ENCODE measurements at places on chromosomes 11 and 22.
A peak's percentile ranks its signal among the peaks of the same experiment; 100 is the strongest.

- H3K27ac ChIP-seq = no peak overlapping the region
- no peaks in the 10 kb centered on the region for H3K4me1 ChIP-seq
- no peaks in the 10 kb centered on the region for H3K27me3 ChIP-seq
- no peak for DNase-seq
- no peak overlapping the region for H3K4me3 ChIP-seq
Measured at GRCh38 chr11:127651175-127651887, 650.8 kb upstream of the KIRREL3 start.

DNA sequence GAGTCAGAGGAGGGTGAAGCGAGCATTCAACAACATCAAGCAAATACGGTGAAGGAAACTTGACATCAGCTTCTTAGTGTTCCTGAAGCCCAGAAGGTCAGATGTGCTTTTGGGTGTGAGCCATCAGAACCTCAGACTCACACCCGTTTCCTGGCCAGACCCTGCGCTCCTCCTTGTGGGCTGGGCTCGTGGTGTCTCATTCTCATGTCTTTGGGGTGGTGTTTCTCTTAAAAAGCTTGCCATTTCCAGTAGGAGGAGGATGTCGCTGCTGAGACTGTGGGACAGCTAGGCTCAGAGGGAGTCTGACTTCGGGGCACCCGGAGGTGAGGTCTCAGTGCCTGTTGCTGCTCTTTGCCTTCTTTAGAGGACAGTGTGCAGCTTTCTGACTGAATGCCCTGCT, 24.2 kb downstream of the PPFIBP2 start:
- H3K4me3 ChIP-seq = no peak overlapping the region
- H3K4me1 ChIP-seq = no peaks in the 10 kb centered on the region
- no peak overlapping the region for H3K27ac ChIP-seq
- no peak for DNase-seq

DNA sequence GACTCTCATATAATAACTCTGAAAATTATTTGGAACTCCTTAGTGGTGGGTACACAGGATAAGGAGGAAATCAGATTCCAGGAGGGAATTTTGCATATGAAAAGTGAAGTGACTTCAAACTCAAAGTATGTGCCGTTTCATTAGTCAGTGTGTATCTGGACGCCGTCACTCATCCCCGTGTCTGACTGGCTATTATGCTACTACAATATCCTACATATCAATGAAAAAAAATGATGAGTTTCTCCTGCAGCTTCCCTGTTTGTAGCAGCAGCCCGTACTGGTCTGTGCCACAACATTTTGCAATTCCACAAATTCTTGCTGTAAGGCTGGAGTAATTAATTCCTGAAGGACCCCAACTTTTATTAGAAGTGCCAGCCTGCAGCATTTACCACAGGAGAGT, 16.5 kb downstream of the WT1 start:
- H3K4me3 ChIP-seq = no peak overlapping the region
- H3K36me3 ChIP-seq = no peaks in the 10 kb centered on the region

DNA sequence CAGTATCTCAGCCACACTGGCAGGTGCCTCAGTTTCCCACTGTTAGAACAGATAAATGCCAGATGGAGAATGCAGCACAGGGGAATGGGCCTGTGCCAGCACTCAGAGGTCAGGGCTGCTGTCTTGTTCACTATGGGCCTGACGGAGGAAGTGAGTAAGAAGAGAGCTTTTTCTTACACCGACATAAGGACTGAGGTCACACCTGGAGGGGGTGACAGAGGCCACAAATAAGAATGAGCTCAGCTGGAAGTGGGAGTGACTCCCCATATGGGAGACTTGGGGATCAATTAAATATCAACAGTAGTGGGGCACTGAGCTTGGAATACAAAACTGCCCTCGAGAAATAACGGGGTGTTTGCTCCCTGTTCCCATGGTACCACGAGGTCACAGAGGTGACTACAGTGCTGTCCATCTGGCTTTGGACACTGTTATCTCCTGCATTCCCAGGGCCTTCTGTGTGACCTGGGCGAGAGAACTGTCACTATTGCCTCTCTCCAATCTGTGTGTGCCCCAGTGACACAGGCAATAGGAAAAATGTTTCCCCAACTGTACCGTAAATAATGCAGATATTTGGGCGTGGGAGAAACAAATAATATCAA, 94.1 kb upstream of the NNMT start:
- no peaks in the 10 kb centered on the region for H3K27me3 ChIP-seq
- H3K27ac ChIP-seq = no peak overlapping the region
- H3K4me1 ChIP-seq = peaks cover 29% of the 10 kb centered on the region
- no peak overlapping the region for H3K4me3 ChIP-seq
- no peaks in the 10 kb centered on the region for H3K36me3 ChIP-seq
- DNase-seq = no peak

- no peaks in the 10 kb centered on the region for H3K27me3 ChIP-seq
- H3K4me3 ChIP-seq = no peak overlapping the region
- no peak overlapping the region for H3K27ac ChIP-seq
- no peak for DNase-seq
- peaks cover 3% of the 10 kb centered on the region for H3K4me1 ChIP-seq
- H3K36me3 ChIP-seq = peaks cover 42% of the 10 kb centered on the region
Measured at GRCh38 chr11:8744423-8744822, 61.8 kb downstream of the RPL27A start.

- no peak overlapping the region for H3K27ac ChIP-seq
- no peaks in the 10 kb centered on the region for H3K4me1 ChIP-seq
- H3K36me3 ChIP-seq = no peaks in the 10 kb centered on the region
- no peaks in the 10 kb centered on the region for H3K27me3 ChIP-seq
- no peak for DNase-seq
Measured at GRCh38 chr22:49613511-49614270, 214.0 kb downstream of the BRD1 start.

- H3K4me1 ChIP-seq = peaks cover 6% of the 10 kb centered on the region
- H3K36me3 ChIP-seq = no peaks in the 10 kb centered on the region
- DNase-seq = peak; percentile 84
- peak overlapping the region; percentile 82 for H3K4me3 ChIP-seq
- no peak overlapping the region for H3K27ac ChIP-seq
Measured at GRCh38 chr11:65546217-65546958, 11.8 kb downstream of the LTBP3 start.

DNA sequence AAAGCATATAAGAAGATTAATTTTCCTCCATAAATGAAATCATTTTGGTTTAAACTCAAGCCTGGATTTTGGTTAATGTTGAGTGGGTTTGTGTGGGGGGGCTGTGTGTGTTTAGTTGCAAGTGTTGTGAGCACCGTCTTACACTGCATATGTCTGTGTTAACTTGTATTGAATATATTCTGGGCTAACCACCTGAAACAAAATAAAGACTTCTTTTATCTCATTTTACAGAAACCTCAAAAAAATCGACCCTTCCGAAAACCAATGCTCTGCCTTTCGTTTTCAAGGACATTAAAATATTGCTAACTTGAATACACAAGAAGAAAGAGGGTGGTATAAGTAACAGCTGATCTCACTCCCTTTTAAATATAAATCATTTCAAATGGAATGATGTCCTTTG, 192.2 kb upstream of the BLID start:
- no peak overlapping the region for H3K27ac ChIP-seq
- no peaks in the 10 kb centered on the region for H3K27me3 ChIP-seq
- H3K36me3 ChIP-seq = no peaks in the 10 kb centered on the region
- no peak overlapping the region for H3K4me3 ChIP-seq
- peaks cover 4% of the 10 kb centered on the region for H3K4me1 ChIP-seq

- H3K4me1 ChIP-seq = no peaks in the 10 kb centered on the region
- no peaks in the 10 kb centered on the region for H3K36me3 ChIP-seq
- no peaks in the 10 kb centered on the region for H3K27me3 ChIP-seq
- no peak overlapping the region for H3K27ac ChIP-seq
Measured at GRCh38 chr11:405954-406795, 8.6 kb downstream of the SIGIRR start.

- no peak for DNase-seq
- H3K27me3 ChIP-seq = no peaks in the 10 kb centered on the region
- H3K4me3 ChIP-seq = no peak overlapping the region
Measured at GRCh38 chr22:39122772-39123470, 25.9 kb downstream of the APOBEC3H start.

GRCh38 chr11:66495401-66495854, 15.0 kb upstream of the BBS1 start:
- H3K27ac ChIP-seq = no peak overlapping the region
- no peak overlapping the region for H3K4me3 ChIP-seq
- H3K4me1 ChIP-seq = no peaks in the 10 kb centered on the region

- H3K4me3 ChIP-seq = no peak overlapping the region
- no peaks in the 10 kb centered on the region for H3K4me1 ChIP-seq
- DNase-seq = no peak
- no peaks in the 10 kb centered on the region for H3K27me3 ChIP-seq
Measured at GRCh38 chr11:92246630-92247029, 22.0 kb downstream of the FAT3 start.

DNA sequence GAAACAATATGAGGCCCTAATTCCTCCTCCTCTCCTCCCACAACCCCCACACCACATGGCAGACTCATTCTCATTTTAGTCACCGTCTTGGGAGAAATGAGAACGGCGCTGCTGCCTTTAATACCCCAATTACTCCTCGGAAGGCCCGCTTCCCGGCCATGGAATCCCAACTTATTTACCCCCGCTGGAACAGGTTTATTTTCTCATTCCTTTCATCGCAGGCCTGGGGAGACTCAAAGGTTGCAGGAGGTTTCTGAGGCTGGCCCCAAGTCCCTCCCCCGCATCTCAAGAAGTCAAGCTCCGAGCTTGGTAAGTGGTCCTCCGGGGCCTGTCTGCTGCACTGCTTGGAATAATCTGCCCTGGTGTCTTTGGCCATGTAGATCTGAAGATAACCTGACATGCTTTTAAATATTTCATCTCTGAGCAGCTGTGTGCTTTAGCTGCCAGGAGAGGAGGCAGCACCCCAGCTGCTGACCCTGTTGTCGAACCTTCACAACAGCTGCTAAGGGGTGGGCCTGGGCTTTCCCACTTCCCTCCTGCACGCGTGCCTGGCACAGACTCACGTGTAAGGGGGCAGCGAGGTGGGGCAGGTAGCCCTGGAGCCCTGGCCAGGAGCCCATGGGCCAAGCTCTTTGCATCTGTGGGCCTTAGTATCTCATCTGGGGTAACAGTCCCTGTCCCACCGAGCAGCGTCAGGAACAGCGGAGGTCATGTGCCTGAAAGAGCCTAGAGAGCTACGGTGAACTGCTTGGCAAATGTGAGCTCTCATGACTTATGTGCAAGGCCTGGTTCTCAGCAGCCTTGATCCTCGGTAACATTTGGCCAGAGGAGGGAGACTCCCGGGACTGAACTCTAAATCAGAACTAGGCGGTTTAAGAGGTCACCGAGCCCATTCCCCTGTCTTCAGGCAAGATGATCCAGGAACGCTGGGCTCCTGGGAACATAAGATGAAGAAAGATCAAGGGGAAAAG, 164.6 kb downstream of the ST3GAL4 start:
- peaks cover 4% of the 10 kb centered on the region for H3K27me3 ChIP-seq
- DNase-seq = no peak
- no peak overlapping the region for H3K4me3 ChIP-seq
- no peaks in the 10 kb centered on the region for H3K36me3 ChIP-seq

DNA sequence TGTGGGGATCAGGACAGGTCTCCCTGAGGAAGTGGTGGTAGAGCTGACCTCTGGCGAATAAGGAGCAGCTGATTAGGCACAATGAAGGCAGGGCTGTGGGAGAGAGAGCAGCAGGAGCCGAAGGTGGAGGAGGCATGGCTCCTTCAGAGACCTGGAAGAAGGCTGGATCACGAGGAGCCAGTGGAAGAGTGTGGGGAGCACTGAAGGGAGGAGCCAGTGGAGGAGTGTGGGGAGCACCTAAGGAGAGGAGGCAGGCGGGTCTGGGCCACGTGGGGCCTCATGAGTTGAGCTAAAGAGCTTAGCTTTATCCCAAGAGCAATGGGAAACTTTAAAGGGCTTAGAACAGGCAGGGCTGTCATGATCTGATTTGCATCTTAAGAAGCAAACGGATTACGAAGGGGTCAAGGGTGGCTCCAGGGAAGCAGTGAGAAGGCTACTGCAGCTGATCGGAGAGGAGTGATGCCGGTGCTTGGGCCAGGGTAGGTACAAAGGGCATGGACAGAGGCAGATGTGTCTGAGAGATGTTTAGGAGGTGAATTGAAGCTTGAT, 44.9 kb upstream of the EIF3D start:
- peaks cover 5% of the 10 kb centered on the region for H3K4me1 ChIP-seq
- peak; percentile 18 for DNase-seq
- no peak overlapping the region for H3K4me3 ChIP-seq
- peaks cover 6% of the 10 kb centered on the region for H3K27me3 ChIP-seq

DNA sequence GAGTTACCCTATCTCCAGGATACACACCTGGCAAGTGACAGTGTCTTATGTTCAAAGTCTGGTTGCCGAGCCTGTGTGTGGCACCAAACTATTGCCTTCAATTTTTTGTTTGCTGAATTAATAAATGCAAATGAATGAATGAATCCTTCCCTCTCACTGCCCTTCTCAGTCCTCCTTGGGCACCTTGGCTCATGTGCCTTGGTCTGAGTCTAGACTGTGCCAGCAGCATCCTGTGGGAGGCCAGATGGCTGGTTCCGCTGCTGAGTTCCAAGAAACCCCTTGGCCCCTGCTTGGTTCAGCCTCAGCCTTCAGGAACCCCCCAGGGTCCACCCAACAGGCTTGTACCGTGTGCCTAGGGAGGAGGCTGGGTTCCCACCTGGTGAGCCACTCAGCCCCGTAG, 31.0 kb downstream of the TOB2 start:
- H3K36me3 ChIP-seq = no peaks in the 10 kb centered on the region
- H3K4me3 ChIP-seq = no peak overlapping the region
- no peaks in the 10 kb centered on the region for H3K27me3 ChIP-seq
- DNase-seq = no peak
- no peak overlapping the region for H3K27ac ChIP-seq

GRCh38 chr22:41288245-41288946, 2.4 kb upstream of the RANGAP1 start:
- DNase-seq = no peak
- no peak overlapping the region for H3K27ac ChIP-seq
- no peak overlapping the region for H3K4me3 ChIP-seq
- H3K27me3 ChIP-seq = no peaks in the 10 kb centered on the region
- peaks cover 8% of the 10 kb centered on the region for H3K4me1 ChIP-seq

DNA sequence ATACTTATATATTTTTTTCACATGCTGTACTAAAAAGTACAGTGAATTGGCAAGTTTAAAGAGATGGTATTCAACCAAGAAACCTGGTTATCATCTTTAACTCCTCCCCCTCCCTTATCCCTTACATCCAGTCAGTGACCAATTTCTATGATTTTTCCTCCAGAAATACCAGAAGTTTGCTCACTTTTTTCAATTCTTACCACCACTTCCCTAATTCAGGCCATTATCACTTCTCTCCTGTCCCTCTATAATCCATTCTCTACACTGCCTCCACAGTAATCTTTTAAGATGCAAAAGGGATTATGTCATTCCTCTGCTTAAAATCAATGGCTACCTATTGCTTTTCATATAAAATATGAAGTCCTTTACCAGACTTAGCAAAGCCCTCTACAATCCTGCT, 62.8 kb downstream of the CEP57 start:
- peaks cover 88% of the 10 kb centered on the region for H3K36me3 ChIP-seq
- no peak overlapping the region for H3K4me3 ChIP-seq
- H3K4me1 ChIP-seq = no peaks in the 10 kb centered on the region
- H3K27me3 ChIP-seq = no peaks in the 10 kb centered on the region
- no peak for DNase-seq
- H3K27ac ChIP-seq = no peak overlapping the region

DNA sequence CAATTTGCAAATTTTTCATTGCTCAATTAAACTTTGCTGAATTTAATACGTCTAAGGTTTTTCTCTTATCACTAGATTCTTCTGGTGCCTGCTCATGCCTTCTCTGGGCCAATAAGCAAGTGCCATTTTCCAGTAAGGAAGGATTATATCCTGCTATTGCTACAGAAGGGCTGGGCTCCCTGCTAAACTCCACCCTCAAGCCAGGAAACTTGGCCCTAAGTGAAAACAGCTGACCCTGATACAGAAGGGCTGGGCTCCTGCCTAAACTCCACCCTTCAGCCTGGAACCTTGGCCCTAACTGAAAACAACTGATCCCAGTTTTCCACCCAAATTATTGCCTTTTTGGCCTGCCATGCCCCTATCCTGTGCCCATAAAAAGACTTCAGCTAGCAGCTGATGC, 385.3 kb downstream of the DYNC2H1 start:
- no peaks in the 10 kb centered on the region for H3K27me3 ChIP-seq
- no peak overlapping the region for H3K27ac ChIP-seq
- no peaks in the 10 kb centered on the region for H3K36me3 ChIP-seq

Data from neuronal stem cell (in vitro differentiated cells).